ENCODE measurements at places on chromosomes 1 and 21. TPM values are rescaled to one million over a fixed set of nuclear protein-coding genes. Genes with fewer than 3 reads are reported as not detected.

Gene SLAMF6
- polyA plus RNA-seq: not detected

Gene APCS
- not detected for polyA plus RNA-seq

Gene IGSF3
- polyA plus RNA-seq: 0.18 TPM

Gene TRIM17
- polyA plus RNA-seq: 0.22 TPM

Gene TTC24
- polyA plus RNA-seq: 0.18 TPM

Gene TXNDC12
- 65.6 TPM for polyA plus RNA-seq

DNA sequence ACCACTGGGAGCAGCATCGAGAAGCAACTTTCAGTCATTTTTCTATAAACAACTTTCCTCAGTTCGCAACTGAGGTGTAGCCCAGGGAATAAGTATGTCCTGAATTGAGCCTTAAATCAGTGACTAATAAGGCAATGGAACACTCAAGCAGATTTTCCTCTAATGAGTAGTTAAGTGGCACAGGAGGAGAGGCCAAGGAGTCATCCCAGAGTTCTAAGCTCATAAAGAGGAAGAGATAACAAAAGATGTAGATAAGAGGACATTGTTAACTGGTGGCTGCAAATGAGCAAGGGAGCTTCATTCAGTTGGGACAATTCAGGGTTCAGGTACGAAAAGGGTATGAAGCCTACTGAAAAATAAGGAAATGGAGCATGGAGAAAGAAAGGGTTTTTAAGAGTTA, 64.5 kb downstream of the LRRC40 start:
- H3K4me3 ChIP-seq: no peak overlapping the region
- no peaks in the 10 kb centered on the region for H3K4me1 ChIP-seq
- H3K27ac ChIP-seq: no peak overlapping the region
- no peaks in the 10 kb centered on the region for H3K27me3 ChIP-seq
- no peak for DNase-seq

GRCh38 chr21:32253215-32253641, 25.6 kb downstream of the MIS18A start:
- H3K27ac ChIP-seq: no peak overlapping the region
- no peaks in the 10 kb centered on the region for H3K36me3 ChIP-seq
- DNase-seq: no peak
- H3K4me1 ChIP-seq: no peaks in the 10 kb centered on the region

DNA sequence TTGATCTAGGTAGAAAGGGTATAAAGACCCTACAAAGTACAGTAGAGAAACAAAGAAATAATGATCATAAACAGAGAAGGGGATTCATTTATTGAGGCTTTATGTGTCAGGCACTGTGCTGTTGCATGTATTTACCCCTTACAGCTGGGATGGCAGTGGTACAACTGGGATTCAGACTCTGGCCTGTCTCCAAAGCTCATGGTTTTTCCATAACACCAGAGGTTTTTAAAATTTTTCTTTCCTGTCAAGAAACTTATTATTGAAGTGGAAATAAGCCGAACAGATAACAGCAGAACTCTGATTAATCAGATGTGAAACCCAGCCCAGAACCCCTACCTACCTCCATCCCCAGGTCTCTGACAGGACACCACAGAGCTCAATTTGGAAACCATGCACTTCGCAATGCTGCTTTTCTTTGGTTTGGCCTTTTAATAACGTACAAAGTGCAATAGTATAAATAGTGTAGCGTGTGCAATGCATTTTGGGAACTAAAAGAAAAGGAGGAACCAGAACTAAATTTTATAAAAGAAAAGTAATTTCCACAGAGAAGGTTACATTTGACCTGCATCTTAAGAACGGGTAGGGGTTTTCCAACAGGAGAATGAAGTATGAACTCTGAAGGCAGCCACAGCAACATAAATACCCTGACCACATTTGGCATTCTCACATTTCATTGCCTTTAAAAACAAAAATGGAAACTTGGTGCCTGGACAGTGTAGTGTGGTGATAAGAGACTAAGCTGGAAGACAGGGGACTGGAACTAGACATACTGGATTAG, 92.0 kb upstream of the S1PR1 start:
- H3K4me1 ChIP-seq: peaks cover 6% of the 10 kb centered on the region
- no peak for DNase-seq
- H3K36me3 ChIP-seq: no peaks in the 10 kb centered on the region
- H3K27me3 ChIP-seq: no peaks in the 10 kb centered on the region

DNA sequence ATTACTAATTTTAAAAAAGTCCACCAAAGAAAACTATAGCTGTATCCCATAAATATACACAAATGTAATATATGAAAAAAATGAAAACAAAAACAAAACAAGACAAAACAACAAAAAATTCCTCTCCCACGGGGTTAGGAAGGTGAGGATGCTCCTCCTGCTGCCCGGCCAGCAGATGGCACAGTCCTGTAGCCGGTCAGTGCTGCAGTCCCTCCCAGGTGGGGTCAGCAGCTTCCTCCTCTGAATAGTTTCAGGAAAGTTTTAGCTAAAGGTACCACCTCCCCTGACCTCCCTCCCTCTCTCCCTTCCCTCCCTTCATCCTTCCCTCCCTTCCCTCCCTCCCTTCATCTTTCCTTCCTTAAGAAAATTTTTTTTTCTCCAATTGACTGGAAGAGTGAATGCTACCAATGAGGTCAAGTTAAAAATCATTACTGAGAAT, 67.8 kb upstream of the BCL10 start:
- peaks cover 32% of the 10 kb centered on the region for H3K4me1 ChIP-seq
- H3K36me3 ChIP-seq: peaks cover 16% of the 10 kb centered on the region
- H3K27me3 ChIP-seq: no peaks in the 10 kb centered on the region
- no peak overlapping the region for H3K27ac ChIP-seq

GRCh38 chr1:241081473-241081872, 275.5 kb downstream of the RGS7 start:
- no peaks in the 10 kb centered on the region for H3K4me1 ChIP-seq
- DNase-seq: no peak
- no peaks in the 10 kb centered on the region for H3K27me3 ChIP-seq
- no peaks in the 10 kb centered on the region for H3K36me3 ChIP-seq

DNA sequence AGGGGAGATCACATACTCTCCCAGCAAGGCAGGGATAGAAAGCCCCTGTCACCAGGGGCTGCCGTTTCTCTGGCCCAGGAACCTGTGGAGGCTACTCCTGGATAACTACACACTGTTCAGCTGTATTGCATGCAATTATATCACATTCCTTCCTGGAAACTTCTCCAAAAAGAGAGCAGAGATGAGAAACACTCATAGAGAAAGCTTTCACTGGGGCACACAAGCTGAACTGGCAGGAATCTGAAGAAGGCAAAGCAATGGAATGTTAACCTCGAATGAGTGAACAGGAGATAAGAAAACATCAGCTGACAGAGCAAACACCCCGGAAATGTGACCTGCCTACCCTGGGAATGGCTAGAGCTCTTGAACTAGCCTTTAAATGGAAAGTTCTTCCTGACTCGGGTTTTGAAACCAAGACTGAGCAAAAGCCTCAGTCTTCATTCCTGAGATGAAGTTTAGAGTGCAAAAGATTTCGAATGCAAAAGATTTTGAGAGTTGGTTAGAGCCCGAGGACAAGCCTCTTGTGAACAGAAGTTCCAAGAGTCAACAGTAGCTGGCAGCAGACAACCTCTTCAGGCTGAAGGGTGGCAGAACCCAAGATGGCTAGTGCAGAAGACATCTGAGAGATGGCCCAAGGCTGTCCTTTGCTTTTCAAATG, 32.3 kb downstream of the CCN1 start:
- peak overlapping the region; percentile 30 for H3K4me3 ChIP-seq
- peak; percentile 85 for DNase-seq
- H3K27ac ChIP-seq: peak overlapping the region; percentile 51
- H3K4me1 ChIP-seq: peaks cover 23% of the 10 kb centered on the region

DNA sequence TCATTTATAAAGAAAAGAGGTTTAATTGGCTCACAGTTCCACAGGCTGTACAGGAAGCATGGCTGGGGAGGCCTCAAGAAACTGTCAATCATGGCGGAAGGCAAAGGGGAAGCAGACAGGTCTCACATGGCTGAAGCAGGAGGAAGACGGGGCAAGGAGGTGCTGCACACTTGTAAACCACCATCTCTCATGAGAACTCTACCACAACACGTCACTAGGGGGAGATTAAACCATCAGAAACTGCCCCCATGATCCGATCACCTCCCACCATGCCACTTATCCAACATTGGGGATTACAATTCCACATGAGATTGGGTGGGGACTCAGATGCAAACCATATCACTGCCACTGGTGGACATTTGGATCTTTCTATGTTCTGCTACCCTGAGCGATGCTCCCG, 351.4 kb downstream of the NPHP4 start:
- H3K27me3 ChIP-seq: no peaks in the 10 kb centered on the region
- H3K36me3 ChIP-seq: no peaks in the 10 kb centered on the region
- H3K27ac ChIP-seq: no peak overlapping the region
- no peak for DNase-seq
- H3K4me3 ChIP-seq: no peak overlapping the region

DNA sequence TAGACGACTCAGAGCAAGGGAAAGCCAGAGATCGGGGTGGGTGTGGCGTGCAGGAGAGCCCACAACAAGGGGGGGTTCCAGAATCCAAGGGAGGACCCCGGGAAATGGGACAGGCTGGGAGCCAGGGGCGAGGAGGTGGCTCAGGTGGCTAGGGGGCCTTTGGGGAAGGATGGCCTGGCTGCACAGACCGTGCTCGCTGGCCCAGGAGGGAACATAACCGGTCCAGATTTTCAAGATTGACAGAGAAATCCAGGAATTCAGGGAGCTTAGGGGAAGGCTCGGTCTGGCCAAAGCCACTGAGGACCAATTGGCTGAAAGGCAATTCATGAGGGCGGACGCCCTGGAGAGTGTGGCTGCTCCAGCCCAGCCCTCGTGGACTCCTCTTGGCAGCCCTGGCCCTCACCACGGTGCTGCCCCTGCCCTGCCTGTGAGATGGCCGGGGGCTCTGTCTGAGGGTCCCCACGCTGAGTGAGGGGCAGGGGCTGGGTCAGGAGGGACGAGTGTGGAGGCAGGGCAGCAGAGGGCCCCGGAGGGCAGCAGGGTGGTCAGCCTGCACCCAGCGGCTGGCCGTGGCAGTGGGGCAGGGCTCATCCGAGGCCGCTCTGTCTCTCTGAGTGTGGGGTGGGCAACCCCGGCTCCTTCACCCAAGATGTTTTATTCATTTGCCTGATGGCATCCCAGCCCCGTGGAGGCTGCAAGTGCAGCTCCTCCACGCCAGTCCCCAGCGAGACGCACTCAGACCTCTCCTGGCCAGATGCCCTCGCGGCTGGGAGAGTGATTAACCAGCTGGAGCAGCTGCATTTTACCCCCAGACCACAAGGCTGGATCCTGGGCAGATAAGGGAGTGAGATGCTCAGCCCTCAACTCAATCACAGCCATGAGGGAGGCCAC, 5.6 kb upstream of the LRRC3 start:
- H3K27ac ChIP-seq: no peak overlapping the region
- no peaks in the 10 kb centered on the region for H3K36me3 ChIP-seq
- peaks cover 35% of the 10 kb centered on the region for H3K4me1 ChIP-seq
- H3K27me3 ChIP-seq: no peaks in the 10 kb centered on the region

- H3K36me3 ChIP-seq: no peaks in the 10 kb centered on the region
- peaks cover 67% of the 10 kb centered on the region for H3K27me3 ChIP-seq
- H3K27ac ChIP-seq: no peak overlapping the region
- H3K4me3 ChIP-seq: no peak overlapping the region
- DNase-seq: no peak
These were observed 16.9 kb upstream of the SAMD11 start for GRCh38 chr1:906600-907420.

- no peaks in the 10 kb centered on the region for H3K27me3 ChIP-seq
- no peaks in the 10 kb centered on the region for H3K4me1 ChIP-seq
- H3K27ac ChIP-seq: no peak overlapping the region
- no peak overlapping the region for H3K4me3 ChIP-seq
These were observed 178.0 kb downstream of the SDCCAG8 start for GRCh38 chr1:243433737-243434370.

DNA sequence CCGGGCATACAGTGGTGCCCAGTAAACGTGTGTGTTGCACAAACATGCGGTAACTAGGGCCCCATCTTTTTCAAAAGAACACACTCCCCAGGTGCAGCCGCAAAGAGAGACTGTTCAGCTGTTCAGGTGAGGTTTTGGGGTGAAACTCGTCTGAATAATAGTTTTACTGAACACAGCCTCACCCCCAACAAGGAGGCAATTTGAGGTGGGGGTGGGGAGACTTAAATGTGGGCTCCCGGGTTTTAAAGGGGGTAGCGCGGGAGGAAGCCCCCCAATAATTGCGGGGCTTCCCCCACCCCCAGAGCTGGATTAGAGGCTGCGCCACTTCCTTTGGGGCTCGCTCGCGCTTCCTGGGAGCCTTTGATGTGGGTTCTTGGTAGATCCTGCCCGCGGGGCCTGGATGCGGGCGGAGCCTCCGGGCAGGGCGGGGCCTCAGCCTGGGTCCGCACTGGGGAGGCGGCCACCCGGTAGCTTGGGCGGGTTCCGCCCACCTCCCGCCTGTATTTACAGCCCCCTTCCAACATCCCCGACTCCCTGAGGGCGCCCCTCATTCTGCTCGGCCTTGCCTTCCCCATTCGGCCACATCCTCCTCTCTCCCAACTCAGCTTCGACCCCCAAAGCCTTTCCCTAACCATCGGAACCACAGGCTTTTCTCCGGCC, 6.4 kb upstream of the EPHA2 start:
- peaks cover 49% of the 10 kb centered on the region for H3K4me1 ChIP-seq
- H3K27ac ChIP-seq: no peak overlapping the region
- no peak overlapping the region for H3K4me3 ChIP-seq
- H3K36me3 ChIP-seq: no peaks in the 10 kb centered on the region
- DNase-seq: no peak

GRCh38 chr1:231027136-231027925, 12.7 kb downstream of the FAM89A start:
- peaks cover 3% of the 10 kb centered on the region for H3K27me3 ChIP-seq
- H3K27ac ChIP-seq: no peak overlapping the region
- 0 out of 2 replicates have a peak, but pooled peaks cover 6% of the 10 kb centered on the region for H3K4me1 ChIP-seq
- H3K36me3 ChIP-seq: no peaks in the 10 kb centered on the region

DNA sequence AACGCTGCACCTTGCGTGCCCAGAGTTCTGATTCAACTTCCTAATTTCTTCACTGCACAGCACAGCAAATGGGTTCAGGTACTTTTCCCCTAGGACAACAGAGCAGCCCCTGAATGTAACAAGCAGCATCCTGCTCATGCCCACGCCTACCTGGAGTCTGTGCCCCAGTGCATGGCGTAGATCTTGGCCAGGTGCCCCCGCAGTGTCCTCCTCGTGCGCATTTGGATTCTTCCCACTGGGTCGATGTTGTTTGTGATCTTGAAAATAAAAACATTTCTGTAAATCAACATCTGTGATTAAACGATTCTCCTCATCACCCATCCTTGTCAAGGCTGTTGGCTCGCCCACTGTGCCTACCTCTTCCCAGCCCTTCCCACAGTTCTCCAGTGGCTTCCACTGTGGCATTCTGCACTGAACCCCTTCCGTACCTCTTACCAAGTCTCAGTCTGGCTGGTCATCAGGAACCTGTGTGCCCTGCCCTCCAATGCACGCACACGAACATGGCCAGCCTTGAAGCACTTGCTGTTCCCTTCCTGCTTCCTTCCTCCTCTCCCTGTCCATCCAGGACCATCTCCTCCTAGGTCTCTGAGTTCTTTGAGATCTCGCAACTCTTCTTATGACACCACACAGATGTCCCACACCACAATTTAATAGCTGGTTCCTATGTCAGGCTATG, 37.5 kb upstream of the NADK start:
- no peaks in the 10 kb centered on the region for H3K27me3 ChIP-seq
- H3K36me3 ChIP-seq: peaks cover 25% of the 10 kb centered on the region
- H3K4me1 ChIP-seq: no peaks in the 10 kb centered on the region
- H3K27ac ChIP-seq: no peak overlapping the region

- no peak overlapping the region for H3K4me3 ChIP-seq
- H3K27me3 ChIP-seq: no peaks in the 10 kb centered on the region
- no peaks in the 10 kb centered on the region for H3K4me1 ChIP-seq
- no peak overlapping the region for H3K27ac ChIP-seq
- no peak for DNase-seq
These were observed 84.9 kb downstream of the C4BPA start for GRCh38 chr1:207188901-207189300.
